Endothelial cell (in vitro differentiated cells): ENCODE measurements at places on chromosomes 3 and 15. TPM values are rescaled to one million over a fixed set of nuclear protein-coding genes. Genes with fewer than 3 reads are reported as not detected.

The CA12 gene
- total RNA-seq: 0.44 TPM

The SEMA3G gene
- 175 TPM for total RNA-seq

The STAB1 gene
- 866 TPM for total RNA-seq

The ST8SIA2 gene
- 4.1 TPM for total RNA-seq

DNA sequence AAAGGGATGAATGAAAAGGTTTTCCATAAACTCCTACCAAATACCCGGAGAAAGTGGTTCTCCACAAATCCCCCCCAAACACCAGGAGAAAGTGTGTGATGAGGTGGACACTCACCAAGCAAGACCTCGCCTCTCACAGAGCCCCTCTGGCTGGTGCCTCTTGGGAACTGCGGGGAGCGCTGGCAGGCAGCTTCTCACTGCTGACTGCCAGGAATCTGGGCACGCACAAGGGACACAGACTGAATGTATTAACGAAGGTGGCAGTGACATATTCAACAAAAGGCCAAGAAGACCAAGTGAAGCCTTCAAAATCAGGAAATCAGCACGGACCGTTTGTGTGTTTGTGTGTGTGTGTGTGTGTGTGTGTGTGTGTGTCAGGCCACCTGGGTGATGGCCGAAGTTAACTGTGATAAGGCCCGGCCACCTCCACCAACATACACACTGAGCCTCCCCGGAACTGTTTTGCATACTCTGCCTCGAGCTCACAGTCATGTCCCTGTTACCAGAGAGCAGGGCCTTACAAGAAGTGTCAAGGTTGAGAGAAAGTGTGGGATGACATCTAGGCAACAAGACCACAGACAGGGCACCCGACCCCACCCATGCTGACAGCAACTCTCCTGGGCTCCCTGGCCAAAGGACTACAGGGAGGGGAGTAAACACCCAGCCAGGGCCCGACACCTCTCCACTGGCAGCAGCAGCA lies 18.0 kb downstream of the ATP10A start:
- no peak for DNase-seq

DNA sequence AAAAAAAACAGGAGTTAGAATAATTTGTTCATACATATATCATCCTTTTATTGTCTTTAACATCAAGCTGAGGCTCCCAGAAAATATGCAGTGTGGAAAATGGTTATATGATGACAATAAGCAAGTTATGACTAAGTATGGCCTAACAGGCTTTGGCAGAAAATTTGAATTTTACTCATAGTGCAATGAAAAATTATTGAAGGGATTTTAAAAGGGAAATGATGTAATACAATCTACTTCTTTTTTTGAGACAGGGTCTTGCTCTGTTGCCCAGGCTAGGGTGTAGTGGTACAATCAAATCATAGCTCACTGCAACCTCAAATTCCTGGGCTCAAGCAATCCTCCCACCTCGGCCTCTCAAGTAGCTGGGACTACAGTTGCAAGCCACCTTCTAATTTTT lies 78.7 kb downstream of the FAIM start:
- no peak for DNase-seq

DNA sequence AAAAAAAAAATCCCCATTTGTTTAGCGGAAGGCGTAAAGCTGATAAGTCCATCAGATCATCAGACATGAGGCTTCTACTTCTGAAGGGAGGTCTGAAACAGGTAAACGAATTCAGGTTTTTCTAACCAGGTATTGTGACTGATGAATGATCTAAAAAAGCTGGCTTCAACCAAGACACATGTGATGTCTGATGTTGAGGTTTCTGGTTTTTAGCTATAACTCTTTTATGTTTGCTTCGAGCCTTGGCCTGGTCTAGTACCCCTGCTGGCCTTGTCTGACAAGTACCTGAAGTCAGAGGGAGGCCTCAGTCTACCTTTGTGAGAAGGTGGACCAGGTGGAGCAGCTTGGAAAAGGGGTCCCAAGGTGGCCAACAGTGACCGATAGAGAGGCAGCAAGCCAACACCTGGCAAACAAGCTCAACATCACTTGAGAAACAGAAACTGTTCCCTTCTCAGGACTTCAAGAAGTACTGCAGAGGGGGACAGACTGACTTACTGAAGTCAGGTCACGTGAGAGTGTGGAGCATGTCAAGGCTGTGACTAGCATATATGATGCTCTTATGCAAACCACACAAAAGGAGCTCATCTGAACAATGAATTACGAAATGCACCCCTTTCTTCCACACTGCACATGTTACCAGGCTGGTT lies 33.0 kb upstream of the CA12 start:
- DNase-seq: no peak

DNA sequence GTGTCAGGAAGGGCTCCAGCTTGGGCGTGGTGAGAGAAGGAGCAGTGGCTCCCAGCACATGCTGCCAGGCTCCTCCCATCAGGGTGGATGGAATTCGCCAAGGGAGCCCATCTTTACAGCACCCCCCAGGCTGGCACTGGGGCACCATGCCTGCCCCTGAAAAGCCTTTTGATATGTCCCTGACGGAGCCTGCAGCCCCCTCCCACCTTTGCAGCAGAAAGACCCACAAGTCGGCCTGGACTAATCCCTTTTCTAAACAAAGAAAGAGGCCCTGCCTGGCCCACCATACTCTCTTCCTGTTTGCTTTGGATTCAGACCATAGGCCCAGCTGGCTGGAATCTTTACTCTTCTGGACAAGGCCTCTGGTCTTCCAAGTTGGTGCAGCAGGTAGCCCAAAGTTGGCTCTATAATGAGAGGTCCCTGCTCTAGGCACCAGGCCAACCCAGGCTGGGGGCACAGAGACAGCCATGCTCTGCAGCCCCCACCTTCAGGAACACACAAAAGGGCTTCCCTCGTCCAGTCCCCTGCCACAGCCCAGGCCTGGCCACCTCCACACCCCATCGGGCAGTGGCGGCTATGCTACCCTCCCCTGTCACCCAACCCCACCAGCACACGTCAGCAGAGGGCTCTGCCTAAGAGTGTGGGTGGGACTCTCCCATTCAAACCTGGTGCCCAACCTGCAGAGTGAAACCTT lies 5.4 kb downstream of the ANPEP start:
- DNase-seq: no peak

DNA sequence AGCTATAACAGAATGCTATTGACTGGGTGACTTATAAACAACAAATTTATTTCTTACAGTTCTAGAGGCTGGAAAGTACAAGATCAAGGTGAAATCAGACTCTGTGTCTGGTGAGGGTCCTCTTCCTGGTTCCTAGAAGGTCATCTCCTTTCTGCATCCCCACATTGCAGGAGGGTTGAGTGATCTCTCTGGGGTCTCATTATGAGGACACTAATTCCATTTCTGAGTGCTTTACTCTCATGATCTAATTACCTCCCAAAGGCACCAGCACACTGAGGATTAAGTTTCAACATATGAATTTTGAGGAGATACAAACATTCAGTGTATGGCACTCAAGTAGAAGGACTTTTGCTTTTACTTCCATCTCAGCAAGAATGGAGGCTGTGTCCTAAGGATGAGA lies 534.1 kb upstream of the KCNMB2 start:
- no peak for DNase-seq

GRCh38 chr3:40938591-40938990 lies 260.7 kb upstream of the CTNNB1 start:
- DNase-seq: no peak

- no peak for DNase-seq
Observed at GRCh38 chr3:14799146-14799545, 19.6 kb upstream of the FGD5 start.
